ENCODE measurements at places on chromosomes 3 and 15.

- DNase-seq, result no peak
Measured at GRCh38 chr3:44419116-44419922, 58.2 kb downstream of the ZNF445 start.

- no peak for DNase-seq
Measured at GRCh38 chr3:174308736-174309135, 550.4 kb upstream of the NAALADL2 start.

GRCh38 chr15:27767918-27768640 is 331.0 kb downstream of the OCA2 start:
- no peak for DNase-seq

GRCh38 chr15:63299943-63300575 is 22.7 kb downstream of the APH1B start:
- DNase-seq, result no peak

GRCh38 chr3:177966493-177966892 is 569.7 kb upstream of the KCNMB2 start:
- DNase-seq, result no peak

DNA sequence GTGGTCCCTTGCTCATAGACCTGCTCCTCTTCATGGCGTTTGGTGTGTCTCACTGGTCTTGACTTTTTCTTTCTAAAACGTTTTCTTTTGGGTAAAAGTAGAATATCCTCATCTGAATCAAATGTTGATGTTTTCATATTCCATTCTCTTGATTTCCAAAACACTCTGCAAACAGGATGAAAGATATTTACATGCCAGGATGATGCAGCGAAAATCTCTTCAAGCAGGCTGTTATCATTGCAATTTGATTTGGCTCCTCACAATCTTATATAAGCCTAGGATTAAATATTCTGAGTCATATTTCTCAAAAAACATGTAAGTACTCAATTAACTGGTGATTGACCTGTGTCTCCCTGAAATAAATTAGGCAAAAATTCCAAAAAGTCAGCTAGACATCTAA is 10.1 kb downstream of the PP2D1 start:
- DNase-seq, result no peak

GRCh38 chr3:47117807-47118364 is 46.0 kb downstream of the SETD2 start:
- DNase-seq, result peak; percentile 38

GRCh38 chr15:98888820-98889479 is 118.6 kb downstream of the PGPEP1L start:
- DNase-seq, result no peak

DNA sequence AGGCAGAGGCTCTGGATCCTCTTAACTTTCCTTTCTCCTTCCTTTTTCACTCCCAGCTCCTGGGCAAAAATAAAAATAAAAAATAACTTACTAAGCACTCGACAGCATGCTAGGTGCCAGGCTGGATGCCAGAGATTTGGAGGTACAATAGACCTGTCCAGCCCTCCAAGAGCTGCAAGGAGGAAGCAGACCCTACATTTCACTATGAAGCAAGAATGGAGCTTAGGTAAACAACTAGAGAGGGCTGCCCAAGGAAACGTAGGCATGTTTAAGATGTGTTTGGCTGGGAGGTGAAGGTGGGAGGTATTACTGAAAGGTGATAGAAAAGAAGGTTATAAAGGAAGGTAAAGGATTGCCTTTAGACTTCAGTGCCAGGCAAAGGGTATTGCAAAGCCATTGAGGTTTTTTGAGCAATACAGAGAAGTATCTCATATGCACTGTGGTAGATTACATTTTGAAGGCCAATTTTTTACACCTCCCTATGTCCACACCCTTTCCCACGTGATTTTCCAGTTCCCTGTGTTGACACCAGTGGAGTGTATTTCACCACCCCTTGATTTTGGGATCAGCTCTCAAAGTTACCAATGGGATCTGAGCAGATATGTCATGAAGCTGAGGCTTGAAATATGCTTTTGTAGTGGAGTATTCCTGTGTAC is 69.1 kb downstream of the DCLK3 start:
- DNase-seq, result no peak

DNA sequence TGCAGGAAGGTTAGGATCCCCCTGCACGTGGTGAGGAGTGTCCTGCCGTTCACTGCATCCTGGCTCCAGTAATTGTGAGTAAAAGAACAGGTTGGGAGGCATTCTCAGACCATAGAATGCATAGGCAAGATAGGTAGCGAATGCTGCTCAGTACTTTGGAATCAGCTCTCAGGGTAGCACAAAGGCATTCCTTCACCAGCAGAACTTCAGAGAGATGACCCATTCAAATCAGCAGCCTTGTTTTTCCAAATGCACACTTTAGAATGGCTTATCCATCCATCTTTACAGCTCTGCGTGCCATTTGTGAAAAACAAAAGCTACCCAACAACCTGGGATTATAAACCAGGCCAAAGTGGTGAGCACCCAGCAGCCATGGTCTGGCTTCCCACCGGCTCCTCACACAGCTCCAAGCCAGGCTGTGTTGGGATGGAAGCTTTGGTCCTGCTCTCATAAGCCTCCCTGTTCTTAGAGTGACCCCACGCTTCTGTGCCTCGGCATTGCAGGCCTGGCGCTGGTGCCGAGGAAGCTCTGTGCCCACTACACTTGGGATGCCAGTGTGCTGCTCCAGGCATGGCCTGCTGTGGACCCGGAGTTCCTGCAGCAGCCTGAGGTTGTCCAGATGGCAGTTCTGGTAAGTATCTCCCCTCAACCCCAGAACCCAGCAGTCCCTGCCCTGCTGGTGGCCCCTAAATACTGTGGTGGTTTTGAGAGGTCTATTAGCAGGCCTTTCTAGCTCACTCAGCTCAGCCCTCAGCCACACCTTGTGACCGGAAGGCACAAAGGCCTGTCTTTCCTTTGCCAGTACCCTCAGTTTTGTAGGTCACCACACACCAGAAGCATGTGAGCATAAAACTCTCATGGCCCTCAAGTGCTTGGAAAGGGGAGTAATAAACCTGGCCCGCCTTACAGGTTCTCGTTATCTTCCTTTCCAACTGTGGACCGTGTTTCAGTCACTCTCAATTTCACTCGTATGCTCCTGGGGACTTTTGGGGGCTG is 52.9 kb upstream of the LIMD1 start:
- no peak for DNase-seq

DNA sequence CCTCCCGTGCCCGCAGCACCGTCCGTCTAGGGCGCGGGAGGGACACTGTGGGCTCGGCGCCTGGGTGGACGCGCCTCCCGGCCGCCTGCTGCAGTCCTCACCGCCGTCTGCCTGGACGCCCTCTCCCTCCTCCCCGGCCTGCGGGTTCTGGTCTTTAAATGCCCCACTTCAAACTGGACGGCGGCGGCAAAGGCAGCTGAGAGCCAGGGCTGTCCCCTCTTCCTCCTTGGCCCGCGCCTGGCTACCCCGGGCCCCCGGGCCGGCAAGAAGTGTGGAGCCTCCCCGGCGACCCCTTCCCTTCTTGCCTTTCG is 426 bp downstream of the CBLB start:
- DNase-seq, result peak; percentile 63

GRCh38 chr3:39038165-39038564 is 13.6 kb downstream of the SCN11A start:
- DNase-seq, result no peak

GRCh38 chr15:63501256-63502089 is 2.9 kb upstream of the USP3 start:
- no peak for DNase-seq

DNA sequence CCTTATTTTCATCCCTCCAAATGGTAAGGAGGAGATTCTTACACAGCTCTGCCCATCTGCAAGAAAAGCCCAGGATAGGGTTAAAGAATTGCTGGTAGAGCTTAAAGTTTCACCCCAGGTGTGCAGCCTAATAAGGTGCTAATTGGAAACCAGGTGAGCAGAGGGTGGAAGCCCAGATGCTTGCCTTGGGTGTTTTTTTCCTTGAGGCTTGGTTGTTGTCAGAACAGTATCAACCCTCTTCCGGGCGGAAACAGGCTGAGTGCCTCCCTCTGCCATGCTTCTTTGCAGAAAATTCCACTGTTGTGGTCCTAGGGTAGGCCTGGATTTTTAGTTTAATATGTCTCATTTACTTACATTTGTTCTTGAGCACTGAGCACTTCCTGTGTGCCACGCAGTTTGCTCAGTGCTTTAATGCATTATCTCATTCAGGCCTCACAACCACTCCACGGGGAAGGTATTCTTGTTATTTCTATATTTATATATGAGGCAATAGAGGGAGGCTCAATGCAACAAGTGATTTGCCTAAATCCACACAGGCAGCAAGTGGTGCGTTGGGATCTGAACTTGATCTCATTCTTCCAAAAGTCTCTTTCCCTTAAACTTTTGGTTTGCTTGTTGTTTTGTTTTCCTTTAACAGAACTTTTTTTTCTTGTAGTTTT is 115.0 kb upstream of the LRIG1 start:
- no peak for DNase-seq

- DNase-seq, result peak; percentile 24
Measured at GRCh38 chr15:65394936-65395335, 17.1 kb upstream of the IGDCC3 start.

DNA sequence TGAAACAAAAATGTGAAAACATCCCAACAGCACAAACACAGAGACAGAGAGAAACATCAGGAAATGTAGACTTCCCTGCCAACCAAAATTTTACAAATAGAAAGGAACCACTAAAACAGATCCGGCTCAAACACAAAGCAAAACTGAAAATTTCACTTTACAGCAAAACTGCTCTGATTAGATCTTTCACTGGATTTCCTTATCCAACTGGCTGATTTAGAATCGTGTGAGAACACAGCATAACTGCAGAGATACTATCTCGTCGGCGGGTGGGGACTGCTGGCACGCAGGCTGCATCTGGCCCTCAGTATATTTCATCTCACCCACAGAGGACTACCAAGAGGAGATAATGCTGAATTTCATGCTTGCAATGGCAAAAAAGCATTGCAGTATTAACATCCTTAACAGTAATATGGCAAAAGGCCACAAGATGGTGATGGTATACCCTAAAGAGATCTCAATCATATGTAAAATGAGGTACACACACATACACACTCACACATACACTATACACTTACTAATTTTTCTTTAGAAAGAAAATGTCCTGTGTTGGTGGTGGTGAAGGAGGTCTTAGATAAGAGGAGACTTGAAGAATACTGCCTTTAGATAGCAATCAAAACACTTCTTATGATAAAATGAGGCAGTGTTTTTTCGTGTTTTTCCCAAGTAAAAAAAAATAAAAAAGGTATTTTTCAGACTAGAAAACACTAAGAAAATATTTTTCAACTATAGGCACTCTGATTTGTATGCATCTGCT is 10.6 kb upstream of the LEO1 start:
- peak; percentile 53 for DNase-seq

GRCh38 chr3:59268170-59268569 is 218.3 kb upstream of the CFAP20DC start:
- no peak for DNase-seq

DNA sequence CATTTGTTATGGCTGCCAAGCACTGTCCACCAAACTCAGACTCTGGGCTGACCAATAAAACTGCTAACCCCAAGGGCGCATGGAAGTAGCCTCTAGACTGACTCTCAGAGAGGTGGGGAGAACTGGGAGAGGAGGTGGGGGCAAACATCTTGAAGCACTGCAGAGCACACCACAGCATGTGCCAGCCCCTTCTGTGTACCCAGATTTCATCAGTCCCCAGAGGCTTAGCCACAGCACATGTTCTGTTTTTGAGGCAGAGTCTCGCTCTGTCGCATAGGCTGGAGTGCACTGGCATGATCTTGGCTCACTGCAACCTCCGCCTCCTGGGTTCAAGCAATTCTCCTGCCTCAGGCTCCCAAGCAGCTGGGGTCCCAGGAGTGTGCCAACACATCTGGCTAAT is 119.5 kb upstream of the SPATA12 start:
- DNase-seq, result peak; percentile 34

- DNase-seq, result no peak
Measured at GRCh38 chr15:59346951-59347350, 25.7 kb downstream of the MYO1E start.

GRCh38 chr15:25784876-25785640 is 78.1 kb downstream of the ATP10A start:
- no peak for DNase-seq

DNA sequence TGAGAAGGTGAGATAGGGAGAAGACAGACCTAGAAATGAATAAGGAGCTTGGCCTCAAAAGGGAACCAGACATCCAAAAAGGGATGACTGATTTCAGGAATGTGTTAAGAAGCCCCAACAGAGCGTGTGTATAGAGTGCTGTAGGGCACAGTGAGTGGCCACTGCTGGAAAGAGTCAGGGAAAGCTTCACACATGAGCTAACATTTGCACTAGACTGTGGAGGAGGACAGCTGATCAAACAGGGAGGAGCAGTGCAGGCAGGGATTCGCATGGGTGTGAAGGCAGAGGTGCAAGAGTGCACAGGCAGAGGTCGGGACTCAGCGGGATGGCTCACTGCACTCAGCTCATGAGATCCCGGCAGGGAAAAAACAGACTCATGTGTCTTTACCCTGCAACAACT is 61.8 kb downstream of the NPTN start:
- no peak for DNase-seq

DNA sequence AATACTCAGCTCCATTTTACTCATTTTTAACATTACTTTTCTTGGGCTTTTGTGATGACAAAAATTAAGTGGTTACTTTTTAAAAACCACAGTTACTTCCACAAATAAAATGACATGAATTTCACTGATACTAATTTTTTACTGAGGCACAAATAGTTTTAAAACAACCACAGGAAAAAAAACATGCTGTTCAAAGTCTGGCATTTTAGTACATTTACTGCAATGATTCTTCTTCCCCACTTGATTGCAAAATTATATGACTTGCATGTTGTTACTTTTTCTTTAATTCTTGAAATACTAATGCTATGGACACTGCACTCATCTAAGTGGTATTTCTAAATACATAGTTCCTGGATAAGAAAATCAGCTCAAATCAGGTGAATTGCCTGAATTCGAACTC is 24.8 kb upstream of the SLMAP start:
- DNase-seq, result no peak

DNA sequence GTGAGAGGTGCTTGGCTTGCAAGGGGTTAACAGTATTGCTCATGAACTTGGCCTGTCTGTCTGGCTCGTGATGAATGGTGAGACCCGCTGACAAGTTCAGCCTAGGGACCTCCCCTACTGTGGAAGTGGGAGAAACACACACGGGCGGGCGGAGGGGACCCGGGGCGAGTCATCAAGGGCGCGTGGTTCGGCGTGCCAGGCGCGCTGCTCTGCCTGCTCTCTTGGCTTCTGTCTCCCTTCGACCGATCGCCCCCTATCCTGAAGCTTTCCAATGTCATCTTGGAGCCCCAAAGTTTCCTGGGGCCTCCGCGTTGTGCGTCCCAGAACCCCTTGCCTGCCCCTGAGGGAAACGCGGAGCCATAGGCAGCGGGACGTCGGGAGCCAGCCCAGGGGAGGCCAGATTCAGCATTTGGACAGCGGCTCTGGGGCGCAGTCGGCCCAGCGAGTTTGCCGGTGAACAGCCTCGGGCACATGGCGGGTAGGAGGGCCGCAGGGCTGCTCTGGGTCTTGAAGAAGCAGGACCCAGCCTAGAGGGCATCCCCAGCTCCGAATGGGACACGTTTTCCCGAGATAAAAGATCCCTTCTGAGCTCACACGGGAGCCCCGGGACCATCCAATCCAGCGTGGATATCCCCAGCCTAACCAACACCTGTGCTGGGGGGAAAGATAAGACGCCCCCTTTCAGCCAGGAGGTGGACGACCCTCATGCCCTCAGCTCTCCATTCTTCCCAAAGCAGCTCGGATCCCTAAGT is 27.0 kb upstream of the POLG start:
- DNase-seq, result peak; percentile 57

- no peak for DNase-seq
Measured at GRCh38 chr3:147483578-147483977, 74.4 kb downstream of the ZIC1 start.
